ENCODE measurements at places on chromosomes 13 and 19.

DNA sequence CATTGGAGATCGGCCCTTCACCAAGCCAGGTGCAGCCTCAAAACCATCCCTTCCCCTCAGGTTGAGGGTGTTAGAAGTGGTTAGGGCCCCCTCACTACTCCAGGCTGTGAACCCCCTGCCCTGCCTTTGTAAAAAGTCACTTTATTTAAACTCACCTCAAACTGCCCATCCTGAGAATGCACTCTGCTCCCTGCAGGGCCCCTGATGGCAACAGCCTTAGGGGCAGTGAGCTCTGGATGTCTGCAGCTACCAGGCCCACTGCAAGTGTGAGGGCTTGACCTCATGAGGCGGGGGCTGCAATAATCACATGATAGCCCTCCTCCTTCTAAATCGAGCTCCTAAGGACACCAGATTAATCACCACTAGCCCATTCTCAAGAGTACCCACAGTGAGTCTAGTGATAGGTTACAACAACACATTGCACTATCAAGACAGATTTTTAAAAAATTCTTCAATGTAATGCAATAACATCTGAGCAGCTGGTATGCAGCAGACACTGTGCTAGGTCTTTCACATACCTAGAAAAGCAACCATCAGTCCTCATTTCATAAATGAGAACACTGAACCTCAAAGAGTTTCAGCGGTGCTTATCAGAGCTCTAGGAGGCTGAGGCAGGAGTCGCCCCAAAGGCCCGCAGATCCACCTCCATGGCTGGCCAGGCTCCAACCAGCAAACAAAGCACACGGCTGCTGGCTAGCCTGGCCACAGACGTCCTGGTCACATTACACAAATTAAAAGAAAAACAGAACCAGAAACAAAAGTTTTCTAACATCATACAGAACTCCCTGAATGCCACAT, 26.0 kb downstream of the SLC7A1 start:
- no peak for DNase-seq

DNA sequence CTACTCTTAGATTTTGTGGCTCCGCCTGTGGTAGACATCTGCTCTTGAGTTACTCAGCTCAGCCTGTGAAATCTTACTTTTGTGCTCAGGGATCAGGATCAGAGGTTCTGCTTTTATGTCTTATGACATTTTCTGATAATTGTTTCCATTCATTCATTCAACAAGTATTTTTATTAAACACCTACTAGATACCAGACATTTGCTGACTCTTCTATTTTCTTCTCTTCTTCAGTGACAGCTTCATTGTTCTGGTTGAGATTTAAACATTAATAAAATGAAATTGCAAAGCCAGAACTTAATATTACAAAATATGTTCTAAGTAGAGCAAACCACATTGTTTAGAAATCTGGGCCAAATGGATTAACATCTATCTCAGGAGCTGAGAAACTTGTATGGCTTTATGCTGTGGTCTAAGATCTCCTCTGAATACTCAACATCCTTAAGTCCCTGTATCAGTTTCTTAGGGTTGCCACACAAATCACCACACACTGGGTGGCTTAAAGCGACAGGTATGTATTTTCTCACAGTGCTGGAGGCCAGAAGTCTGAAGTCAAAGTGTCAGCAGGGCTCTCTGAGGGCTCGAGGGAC, 15.8 kb upstream of the MICU2 start:
- DNase-seq: no peak

GRCh38 chr13:59300355-59301173, 863.2 kb downstream of the DIAPH3 start:
- DNase-seq: no peak

DNA sequence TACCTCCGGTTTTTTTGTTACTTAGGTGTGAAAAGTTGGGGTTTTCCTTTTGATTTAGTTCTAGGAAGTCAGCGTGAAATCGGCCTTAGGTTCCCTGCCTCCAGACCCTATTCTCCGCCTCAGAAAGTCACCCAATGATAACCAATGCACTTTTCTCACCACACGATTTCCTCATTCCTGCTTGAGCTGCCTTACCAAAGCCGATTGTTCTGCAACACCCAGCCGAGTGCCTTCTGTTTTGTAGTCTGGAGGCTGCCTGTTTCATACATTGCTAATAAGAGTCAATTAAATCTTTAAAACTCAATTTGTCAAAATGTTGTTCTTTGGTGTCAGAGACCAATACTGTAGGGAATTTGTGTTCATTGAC, 39.7 kb downstream of the GJA3 start:
- DNase-seq: no peak

DNA sequence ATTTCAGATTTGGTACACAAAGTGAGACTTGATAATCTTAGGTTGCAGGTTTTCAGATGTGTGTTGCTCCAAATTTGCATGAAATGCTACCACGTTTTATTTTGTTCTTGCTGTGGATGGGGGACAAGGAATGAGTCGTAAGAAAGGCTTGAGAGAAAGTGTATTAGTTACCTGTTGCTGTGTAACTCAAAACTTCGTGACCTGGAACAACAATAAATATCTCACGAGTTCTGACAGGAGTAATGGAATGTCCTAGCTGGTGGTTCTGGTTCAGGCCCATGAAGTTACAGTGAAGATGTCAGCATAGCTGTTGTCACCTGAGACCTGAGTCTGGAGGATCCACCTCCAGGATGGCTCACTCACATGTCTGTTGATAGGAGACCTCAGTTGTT, 1.2 kb downstream of the ZNF8 start:
- no peak for DNase-seq

DNA sequence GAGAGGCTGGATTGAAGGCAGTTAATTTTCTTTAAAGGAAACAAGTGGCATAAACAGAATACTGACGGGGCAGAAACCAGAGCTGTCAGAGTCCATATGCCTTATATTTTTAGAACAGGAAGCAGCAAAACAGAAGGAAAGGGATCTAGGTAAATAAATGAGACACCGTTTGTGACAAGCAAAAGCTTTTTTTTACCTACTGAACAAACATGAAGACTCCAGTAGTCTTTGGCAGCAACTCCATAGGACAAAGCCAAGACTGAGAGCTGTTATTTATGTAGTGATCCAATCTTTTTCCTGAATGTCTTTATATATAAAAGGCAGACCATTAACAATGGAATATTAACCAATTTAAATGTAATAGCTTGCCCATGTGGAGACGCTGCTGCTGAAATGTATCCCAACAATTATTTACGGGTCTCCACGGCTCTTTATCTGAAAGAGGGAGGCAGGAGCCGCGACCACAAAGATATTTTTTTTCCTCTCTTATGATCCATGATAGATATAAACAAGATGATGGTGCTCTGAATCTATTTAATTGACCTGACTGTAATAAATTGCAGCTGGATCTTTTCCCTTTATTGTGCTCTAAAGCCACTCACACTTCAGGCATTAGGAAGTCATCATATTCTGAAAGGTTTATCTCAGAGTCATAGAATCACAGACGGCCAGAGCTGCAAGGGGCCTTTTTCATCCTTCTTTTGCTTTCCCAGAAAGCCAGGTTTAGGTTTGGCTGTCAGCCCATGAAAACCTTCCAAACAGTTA, 687.8 kb downstream of the EFNB2 start:
- no peak for DNase-seq

DNA sequence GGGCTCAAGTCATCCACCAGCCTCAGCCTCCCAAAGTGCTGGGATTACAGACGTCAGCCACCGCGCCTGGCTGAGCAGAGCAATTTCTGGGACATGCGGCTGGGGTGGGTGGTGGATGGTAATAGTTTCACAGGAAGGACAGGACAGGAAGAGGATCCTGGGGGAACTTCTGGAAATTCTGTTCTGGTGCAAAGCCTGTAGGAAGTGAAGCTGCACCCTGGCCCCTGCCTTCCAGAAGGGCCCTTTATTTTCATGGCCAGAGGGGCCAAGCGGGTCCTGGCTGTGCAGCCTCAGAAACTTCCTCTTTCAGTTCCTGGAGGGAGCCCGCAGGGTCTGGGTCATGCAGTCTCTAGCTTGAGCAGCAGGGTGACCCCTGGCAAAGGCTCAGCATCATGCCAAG, 15.7 kb downstream of the FEM1A start:
- no peak for DNase-seq

DNA sequence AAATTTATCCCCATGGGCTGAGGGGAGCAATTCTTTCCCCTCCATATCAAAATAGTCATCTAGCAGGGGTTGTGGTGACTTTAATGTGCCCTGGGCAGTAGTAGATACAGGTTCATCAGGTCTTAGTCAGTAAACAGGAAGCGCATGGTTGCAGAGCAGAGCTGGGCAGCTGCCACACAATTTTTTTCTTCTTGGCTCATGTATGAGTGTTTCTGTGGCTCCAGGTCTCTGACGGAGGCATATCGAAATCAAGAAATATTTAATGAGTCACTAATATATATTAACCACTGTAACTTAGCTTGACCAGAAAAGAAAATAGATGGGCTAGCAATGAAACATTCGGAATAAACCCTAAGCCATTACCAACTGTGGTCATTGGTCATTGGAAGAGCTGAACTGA, 68.4 kb upstream of the UBL3 start:
- DNase-seq: no peak

GRCh38 chr19:49808711-49809159, 4.4 kb downstream of the FUZ start:
- DNase-seq: peak; percentile 99

DNA sequence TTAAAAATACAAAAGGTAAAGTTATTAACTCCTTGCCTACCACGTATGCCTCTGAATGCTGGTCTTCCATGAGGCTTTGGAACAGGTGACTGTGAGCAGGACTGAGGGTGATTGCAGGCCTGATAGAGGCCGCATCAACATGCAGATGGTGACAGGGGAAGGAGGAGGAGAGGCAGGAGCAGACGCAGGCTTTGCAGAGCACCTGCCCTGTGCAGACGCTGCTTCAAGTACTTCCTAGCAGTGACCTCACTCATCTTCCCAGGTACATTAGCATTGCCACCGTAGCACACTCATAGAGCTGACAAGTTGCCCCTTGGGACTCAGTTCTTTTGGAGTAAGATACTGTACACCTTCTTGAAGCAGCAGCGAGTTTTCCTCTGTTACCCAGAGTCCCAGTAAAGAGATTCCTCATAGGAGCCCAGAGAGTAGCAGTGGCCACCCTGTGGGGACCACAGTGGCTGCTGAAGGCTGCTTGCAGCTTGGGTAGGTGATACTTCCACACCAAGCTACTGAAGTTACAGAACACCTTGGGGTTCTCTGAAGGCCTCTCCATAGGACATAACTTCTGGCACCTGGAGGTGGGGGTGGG, 56.0 kb downstream of the ZNF536 start:
- no peak for DNase-seq

GRCh38 chr13:97849305-97849704, 104.2 kb upstream of the IPO5 start:
- DNase-seq: peak; percentile 20

DNA sequence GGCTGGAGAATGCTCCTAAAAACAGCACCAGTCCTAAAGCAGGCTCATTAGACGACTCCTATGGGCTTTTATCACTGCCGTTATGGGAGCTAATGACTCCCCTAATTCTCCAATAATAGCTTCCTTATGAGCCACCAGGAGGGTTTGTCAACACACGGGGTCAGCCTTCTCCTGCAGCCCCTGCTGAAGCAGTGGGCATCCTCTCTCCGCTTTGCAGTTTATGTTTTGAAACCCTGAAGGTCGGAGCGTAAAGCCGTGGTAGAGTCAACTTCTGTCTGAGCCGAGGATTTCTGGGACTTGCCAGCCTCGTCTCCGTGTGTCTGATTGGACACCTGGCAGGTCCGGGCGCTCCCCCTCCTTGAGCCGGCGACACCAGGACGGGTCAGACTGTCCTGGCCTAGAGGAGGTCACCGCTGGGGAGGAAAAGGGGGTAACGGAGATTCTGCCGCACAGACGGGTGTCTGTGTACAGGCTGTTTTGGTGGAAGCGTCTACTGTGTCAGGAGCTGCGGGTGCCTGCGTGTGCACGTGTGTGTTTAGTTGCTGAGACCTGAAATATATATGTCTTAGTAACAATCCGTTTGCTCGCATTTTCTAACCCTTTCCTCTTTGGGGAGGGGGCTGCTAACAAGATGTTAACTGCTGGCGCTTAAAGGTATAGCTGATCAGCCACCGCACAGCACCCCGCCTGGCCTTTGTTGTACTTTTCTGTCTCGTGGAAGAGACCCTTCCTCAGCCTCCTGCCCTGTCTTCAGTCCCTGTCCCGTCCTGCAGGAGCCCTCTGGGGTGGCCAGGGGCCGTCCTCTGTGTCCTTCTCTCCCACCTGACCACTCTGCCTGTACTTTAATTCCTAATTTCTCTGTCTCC, 1.9 kb downstream of the KDM4B start:
- peak; percentile 65 for DNase-seq

DNA sequence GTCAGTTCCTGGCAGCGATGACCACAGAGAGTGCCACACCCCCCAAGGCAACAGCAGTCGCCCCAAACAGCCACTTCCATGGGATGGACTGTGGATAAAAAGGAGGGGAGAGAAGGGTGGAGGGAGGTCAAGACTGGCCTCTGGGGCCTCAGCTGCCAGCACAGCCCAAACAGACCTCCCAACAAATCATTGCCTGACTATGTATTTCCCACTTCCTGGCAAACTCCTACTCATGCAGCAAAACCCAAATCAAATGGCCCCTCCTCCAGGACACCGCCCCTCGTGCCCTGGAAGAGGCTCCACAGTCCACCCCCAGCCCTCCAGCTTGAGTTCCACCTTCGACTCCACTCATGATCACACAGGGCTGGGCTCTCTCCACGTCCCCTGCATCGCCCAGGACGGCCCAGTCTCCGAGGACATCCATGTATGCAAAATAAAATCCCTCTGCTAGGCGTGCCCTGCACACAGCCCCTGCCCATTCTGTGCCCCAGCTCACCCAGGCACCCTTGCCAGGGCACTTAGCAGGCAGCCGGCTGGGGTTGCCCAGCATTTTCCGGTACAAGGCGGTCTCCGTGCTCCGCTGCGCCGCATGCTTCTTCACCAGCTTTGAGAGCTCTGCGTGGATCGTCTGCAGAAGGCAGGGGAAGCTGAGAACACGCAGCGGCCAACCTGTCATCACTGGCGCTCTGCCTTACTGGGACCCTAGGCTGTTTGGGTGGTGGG, 10.5 kb upstream of the ELL start:
- no peak for DNase-seq

DNA sequence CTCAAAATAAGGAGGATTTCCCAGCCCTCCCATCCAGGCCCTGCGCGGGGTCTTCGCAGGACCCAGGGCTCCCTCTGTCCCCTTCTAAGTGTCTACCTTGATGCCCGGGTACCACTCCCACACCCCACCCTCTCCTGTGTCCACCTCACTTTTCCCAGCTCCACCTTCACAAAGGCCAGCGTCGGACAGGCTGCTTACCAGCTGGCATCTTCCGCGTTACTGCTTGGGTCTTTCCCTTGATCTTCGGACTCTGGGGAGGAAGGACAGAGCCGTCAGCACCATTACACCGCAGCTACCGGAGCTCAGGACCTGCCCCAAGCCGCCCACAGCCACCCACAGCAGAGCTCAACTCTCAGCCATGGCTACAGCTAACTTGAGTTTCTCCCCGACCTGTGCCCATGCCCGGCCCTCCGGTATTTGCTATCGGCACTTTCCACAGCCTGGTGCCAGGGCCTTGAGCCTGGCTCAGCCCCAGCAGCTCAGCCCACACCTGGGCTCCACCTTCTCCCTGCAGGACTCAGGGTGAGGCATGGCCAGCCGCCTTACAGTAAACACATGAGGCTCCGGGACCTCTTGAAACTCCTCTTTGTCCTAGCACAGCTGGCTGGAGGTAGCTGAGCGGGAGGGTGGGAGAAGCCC, 3.8 kb downstream of the C13orf46 start:
- DNase-seq: no peak
